PC-9 (cell line): ENCODE measurements at places on chromosomes 12 and 14. TPM values are rescaled to one million over a fixed set of nuclear protein-coding genes. Genes with fewer than 3 reads are reported as not detected.
A peak's percentile ranks its signal among the peaks of the same experiment; 100 is the strongest.

DNA sequence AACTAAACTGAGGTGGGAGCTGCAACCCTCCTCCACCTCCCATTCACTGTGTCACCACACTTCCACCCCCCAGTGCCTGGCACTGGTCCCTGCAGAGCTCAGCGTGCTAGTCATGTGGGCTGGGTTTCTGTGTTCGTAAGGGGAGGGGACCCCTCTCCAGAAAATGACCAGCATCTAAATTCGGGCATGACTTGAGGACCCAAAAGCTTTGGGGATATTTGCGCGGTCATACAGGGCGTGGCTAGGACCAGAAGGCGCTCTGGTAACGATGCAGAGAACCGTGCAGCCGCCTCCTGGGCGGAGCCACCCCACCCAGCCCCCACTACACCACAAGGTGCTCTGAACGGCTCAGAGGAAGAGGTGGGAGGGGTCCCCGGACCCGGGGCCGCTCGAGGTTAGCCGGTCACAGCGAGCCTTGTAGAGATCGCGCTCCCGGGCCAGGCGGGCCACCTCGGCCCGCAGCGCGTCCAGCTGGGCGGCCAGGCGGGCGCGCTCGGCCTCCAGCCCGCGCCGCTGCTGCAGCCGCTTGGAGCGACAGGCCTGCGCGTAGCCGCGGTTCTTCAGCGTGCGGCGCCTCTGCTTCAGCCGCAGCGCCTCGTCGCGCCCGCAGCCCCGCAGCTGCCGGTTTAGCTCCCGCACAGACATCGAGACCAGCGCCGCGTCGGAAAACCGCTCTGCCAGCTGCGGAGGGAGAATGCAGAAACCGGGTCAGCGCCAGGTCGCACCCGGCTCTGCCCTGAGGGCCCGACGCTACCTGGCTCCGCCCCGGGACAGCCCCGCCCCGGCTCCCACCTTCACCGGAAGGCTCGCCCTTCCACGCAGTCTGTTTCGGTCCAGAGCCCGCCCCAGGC, 9.8 kb downstream of the CPNE6 start:
- DNase-seq = peak; percentile 63

DNA sequence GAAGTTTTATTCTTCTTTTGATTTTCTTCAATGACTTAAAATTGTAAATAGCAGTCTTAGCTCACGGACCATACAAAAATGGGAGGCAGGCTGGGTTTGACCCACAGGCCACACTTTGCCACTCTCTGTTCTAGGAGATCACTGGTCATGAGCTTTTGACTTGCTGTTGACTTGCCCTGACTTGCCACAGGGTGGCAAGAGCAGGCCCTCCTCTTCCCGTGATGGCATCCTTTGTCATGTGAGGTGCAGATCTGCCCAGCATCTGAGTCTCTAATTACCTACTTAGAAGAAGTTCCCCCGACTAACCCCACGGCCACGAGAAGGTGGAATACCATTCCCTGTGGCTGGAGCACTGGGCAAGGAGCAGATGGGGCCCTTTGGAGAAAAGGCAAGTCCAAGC, 81.0 kb upstream of the SCAF11 start:
- no peak for DNase-seq

GRCh38 chr12:115375186-115375991, 691.4 kb upstream of the TBX3 start:
- no peak for DNase-seq

DNA sequence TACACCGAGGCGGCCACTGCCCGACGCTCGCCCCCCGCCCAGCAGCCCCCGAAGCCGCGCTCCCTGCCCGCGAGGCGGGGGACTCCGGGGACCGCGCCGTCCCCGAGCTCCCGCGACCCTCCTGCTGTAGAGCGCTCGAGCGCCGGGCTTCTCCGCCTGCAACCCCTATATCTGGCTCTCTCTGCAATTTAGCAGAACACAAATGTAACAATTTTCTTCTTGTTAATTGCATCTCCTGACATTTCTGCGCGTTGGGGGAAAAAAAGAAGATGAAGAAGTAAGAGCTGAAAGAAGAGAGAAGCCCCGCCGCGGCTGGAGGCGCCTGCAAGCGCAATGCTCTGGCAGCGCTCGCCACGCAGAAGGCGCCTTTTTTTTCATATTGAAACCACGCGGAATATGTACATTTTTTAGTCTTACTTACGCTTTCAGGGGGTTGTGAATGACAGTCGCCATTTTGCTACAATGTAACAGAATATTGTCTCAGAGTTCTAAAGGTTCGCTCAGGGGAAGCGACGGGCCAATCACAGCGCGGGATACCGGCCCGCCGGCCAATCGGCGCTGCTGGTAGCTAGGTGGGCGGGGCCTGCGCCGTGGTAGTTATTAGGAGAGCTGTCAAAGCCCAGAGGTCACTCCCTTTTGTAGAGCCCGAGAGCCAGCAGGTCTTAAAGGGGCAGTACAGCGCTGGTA, at the start of gene DPF3:
Gene DPF3 (minus strand): TSS at position 466 of the 687 bp plus-strand sequence. CDS start 13 bp downstream, at position 453.
- peak; percentile 37 for DNase-seq

DNA sequence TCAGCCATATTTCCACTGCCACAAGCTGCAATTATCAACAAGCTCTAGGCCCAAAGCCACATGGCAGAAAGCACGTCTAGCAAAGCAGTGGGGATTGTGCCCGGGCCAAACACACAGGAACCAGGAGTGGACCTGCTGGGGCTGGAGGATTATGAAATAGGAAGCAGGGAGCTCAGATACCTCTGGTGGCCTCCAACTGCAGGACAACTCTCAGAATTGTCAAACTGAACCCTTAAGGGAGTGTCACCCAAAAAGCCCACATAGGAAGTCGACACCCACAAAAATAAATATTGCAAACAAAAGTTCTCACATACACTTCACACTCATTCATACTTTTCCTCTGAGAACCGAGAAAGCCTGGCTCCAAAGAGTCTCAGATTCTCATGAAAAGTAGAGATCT, 26.1 kb downstream of the KCTD10 start:
- DNase-seq = no peak

DNA sequence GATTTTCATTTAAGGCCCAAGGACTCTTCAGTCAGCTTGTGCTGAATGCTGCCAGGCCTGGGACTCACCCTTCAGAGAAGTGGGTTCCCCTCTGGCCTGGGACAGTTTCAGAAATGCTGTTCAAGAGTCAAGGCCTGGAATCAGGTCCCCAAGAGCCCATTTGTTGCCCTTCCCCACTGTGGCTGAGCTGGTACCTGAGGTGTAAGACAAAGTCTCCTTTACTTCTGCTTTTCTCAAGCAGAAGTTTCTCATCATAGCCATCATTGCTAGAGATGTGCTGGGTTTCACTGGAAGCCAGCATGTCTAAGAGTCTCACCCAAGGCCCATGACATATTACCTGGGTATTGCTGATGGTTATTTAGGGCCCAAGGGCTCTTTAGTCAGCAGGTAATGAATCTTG, 8.9 kb downstream of the FANCM start:
- no peak for DNase-seq

DNA sequence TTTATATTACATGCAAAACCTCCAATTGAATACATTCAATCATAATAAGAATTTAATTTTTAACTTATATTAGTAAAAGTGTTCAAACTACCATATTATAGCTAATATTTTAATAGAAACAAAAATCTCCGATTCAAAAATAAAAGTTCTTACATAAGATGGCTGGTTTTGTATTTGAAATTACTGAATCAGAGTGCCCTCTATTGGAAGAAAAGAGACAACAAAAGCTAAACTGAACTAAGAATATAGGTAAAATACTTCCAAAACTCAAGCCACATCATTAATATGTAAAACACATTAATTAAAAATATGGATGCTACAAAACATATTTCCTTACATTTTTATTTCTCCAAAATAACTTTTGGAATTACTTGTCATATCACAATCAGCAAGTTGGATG, 120.3 kb downstream of the GARIN6 start:
- DNase-seq = no peak

DNA sequence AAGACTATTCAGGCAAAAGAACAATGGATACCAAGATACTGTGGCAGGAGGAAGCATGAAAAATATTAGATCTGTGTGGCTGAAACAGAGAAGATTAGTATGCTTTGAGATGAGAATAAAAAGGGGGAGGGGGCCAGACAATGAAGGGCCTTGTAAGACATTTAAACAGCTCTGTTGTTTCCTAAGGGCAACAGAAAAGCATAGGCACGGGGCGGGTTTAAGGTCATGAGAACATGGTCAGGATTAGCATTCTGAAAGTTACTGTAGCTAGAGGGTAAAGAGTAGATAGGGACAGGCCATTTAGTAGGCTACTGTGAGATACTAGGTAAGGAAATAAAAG, 18.6 kb downstream of the INTS13 start:
- no peak for DNase-seq

- DNase-seq = no peak
Observed at GRCh38 chr14:56217380-56218045, 99.3 kb downstream of the PELI2 start.

- DNase-seq = no peak
Observed at GRCh38 chr14:55356913-55357312, 54.7 kb downstream of the ATG14 start.

DNA sequence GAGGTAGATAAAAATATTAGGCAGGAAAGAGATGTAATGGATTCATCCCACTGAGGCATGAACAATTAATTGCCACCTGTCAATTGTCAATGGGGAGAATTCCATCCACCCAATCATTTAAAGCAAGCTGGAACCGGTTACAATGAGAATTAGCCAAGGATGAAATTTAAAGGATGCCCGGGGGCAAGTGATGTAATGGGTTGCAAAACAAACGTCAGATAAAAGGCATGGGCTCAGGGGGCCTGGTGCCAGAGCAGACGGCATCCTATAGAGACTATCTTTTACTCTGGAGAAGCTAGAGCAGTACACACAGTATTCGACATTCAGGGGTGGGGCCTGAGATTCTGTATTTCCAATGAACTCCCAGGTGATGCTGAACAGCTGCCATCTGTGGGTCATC, 80.5 kb upstream of the ZFP36L1 start:
- no peak for DNase-seq

GRCh38 chr14:65329911-65330310, 82.6 kb upstream of the FUT8 start:
- no peak for DNase-seq

DNA sequence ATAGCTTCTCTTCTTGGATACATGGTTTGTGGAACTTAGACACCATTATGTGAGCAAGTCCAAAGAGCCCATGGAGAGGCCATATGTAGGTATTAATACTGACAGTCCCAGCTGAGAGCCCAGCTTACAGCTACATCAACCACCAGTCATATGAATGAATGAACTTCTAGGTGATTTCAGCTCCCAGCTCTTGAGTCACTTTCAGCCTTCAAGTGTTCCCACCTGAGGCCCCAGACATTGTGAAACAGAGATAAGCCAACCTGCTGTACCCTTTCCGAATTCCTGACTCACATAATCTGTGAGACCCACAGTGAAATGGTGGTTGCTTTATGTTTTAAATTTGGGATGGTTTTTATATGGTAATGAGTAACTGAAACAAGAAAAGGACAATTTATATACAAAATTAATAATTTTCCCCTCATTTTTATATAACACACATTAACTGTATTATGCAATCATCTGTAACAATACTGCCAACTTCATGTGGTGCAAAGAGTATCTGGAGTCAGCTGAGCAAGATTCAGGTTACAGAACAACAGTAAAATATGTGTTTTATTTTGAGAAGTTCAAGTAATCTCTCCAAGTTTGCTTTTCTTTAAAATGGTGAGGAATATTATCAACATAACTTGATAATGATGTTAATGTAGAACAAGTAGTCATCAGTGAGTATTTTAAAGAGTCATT, 27.7 kb upstream of the FBXO33 start:
- no peak for DNase-seq

- no peak for DNase-seq
Observed at GRCh38 chr12:104691721-104692556, 235.2 kb downstream of the CHST11 start.

- DNase-seq = no peak
Observed at GRCh38 chr14:95557832-95558231, 23.0 kb downstream of the GLRX5 start.

GRCh38 chr14:49920935-49921334, 28.1 kb downstream of the ARF6 start:
- DNase-seq = no peak

DNA sequence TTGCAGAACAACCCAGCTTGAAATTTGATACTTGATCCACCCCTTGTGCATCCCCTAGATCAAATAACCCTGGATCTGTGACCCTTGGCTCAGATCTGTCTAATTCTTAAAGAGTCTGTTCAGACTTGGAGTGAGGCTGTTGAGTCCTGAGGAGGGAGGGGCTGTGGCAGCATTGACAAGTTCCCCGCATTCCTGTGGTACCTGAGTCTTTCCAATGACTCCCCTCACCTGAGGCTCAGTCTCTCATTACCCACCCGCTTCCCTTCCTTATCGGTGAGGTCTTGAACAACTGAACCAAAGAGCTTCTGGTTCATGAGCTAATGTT, 16.1 kb upstream of the HDAC7 start:
- DNase-seq = peak; percentile 93

DNA sequence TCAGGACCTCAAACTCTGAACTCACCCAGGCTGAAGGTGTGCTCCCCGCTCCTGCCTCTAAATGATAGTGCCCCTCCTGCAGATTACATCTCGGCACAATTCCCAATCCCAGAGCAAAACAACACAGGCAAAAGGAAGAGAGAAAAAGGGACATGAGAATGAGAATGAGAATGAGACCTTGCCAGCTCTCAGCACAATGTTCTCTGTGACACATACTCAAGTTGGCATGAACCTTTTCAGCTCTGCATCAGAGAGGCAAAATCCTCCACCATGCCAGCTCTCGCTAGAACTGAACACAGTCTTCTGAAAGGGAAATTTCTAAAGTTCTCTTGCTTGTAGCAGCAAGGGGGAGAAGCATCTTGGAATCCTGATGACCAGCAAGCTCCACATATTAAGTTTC, 84.6 kb downstream of the KSR2 start:
- no peak for DNase-seq

DNA sequence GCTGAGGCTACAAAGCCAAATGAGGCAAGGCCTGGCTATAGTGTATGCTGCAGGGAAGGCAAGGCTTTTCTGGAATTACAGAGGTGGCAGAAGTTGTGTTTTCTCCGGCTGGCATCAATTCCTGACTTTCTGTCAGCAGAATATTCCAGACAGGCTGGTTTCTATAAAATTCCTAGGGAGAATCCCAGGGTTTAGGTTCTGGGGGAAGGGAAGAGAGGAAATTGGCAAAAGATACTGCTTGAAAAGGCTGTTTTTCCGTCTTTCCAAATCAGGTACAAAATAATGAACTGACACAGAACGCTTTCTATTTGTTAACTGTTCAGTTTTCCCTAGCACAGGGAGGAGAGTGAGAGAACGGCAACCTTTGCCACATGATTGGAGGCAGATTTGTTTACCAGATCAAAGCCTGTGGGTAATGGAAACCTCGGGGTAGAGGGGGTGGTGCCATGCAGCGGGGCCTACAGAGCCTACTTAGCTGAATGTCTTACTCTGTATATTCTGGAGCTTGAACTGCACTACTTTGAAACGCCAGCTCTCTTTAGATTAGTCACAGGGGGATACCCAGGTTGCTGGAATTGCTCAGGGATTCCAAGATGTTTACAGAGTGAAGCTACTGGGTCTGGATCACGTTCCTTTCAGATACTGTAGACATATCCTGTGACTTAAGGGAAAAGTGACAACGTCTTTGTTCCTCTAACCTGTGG, 65.8 kb upstream of the DACT1 start:
- no peak for DNase-seq

Gene IQSEC3
- not detected in 2 replicates for total RNA-seq

Gene KRT6A
- total RNA-seq = 55.9 and 87.5 TPM in 2 replicates

Gene CCDC60
- total RNA-seq = not detected in 2 replicates

Gene DHH
- 0.13 and 0.28 TPM in 2 replicates for total RNA-seq

Gene GALNT16
- 16.3 and 22.8 TPM in 2 replicates for total RNA-seq

Gene IAPP
- total RNA-seq = not detected in 2 replicates

Gene KCNK13
- not detected in 2 replicates for total RNA-seq
